Activated CD8-positive, alpha-beta memory T cell treated with anti-CD3 and anti-CD28 coated beads for 24 hours (primary cell): ENCODE measurements at places on chromosomes 7 and 10.
A peak's percentile ranks its signal among the peaks of the same experiment; 100 is the strongest.

GRCh38 chr10:117256910-117257309, 16.0 kb downstream of the SLC18A2 start:
- no peak for DNase-seq

DNA sequence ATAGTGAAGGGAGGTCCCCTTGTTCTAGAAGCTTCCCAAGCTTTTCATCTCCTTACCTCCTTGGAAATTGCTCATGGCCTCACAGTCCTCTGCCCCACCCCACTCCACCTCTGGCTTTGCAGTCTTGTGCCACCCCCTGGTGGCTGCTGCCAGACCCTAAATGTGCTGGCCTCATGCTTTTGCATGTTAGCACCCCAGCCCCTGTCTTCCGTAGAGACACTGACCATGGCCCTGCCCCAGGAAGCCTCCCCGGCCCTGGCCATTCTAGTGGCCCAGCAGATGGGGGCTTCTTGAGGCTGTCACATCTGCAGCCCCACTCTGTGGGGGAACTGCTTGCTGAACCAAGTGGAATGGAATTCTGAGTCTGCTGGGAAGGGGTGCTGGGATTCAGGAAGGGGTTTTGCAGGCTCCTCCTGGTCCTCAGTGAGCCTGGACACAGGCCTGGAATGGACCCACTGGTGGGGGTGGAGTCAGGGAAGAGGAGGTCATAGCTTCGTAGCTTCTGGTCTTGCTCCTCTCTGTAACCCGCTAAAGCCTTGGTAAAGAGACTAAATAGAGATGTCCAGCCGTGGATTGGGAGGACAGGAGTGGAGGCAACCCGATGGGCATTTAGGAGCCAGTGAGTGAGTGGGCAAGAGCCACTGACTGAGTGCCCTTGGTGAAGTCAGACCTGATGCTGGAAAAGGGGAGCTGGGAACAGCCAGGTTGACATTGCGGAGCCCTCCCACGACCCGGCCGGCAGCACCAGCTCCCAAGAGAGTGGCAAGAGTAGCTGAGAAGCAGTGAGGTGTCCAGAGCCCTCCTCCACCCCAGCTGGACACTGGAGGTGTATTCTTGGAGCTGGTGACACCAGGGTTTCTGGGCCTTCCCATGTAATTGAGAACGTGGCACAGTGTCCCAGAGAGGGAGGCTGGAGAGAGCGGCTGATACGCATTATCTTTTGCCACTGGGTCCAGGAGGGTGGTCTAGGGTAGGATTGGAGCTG, 20.9 kb downstream of the RAMP3 start:
- no peak for DNase-seq

DNA sequence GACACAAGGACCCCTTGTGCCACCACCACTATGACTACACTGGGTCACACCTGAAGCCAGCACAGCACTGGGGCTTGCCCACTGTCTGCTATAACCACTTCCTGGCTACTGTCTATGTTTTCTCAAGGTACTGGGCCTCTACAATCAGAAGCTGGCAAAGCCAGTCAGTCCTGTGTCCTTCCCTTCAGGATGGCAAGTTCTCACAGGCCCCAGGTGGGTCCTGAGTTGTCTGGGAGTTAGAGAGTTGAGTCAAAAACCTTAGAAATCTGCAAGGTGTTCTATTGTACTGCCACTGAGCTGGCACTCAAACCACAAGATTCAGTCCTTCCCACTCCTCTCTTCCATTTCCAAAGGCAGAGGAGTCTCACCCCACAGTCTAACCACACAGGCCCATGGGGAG, 705.5 kb downstream of the IPMK start:
- no peak for DNase-seq

- DNase-seq: no peak
These were observed 476.8 kb upstream of the ADARB2 start for GRCh38 chr10:2214092-2214491.

DNA sequence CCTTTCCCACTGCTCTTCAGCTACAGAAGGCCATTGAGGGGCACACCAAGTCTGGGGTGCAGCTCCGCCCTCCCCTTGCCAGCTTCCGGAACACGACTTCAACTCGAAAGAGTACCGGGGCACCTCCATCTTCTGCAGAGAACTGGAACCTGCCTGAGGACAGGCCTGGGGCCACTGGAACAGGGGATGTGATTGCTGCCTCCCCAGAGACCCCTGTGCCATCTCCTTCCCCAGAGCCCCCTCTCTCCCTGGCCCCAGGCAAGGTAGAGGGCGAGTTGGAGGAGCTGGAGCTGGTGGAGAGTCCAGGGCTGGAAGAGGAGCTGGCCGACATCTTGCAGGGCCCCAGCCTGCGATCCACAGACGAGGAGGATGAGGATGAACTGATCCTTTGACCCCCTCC, 10.9 kb downstream of the FAM131B start:
- DNase-seq: no peak

DNA sequence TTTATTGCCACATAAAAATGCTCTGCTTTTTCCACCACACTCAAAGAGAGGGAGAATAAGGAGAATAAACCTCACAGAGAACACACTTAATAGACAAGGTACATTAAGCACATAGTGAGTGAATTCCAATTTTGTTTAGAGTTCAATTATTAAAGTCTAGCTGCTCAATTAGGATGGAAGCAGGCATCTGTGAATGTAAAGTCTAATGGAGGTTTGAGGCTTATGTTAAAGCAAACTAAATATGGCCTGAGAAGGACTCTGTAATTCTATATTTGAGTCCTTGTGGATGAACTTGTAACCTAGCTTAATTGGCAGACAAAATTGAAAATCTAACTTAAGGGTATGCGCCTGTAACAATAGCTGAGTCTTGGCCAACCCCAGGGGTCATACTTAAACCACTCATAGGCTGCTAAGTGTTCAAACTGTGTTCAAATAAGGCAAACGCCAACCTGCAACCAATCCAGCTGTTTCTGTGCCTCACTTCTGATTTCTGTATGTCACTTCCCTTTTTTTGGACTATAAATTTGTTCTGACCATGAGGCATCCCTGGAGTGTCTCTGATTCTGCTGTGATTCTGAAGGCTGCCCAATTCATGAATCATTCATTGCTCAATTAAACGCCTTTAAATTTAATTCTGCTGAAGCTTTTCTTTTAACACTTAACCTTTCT, 31.3 kb upstream of the NME8 start:
- DNase-seq: no peak

- no peak for DNase-seq
These were observed 151.3 kb upstream of the FZD1 start for GRCh38 chr7:91112902-91113341.

GRCh38 chr10:42242135-42242805, 396.1 kb downstream of the ZNF33B start:
- no peak for DNase-seq

DNA sequence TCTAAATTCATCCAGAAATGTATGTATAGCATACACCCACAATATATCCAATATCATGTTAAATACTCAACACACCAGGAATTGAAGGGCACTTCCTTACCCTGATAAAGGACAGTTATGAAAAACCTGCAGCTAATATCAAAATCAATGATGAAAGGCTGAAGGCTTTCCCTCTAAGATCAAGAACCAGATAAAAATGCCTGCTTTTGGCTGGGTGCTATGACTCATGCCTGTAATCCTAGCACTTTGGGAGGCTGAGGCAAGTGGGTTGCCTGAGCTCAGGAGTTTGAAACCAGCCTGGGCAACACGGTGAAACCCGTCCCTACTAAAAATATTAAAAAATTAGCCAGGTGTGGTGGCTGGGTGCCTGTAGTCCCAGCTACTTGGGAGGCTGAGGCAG, 21.6 kb upstream of the UPP1 start:
- DNase-seq: no peak

GRCh38 chr10:73517166-73517888, 21.5 kb upstream of the PPP3CB start:
- DNase-seq: no peak

- peak; percentile 68 for DNase-seq
These were observed 620 bp downstream of the SLK start for GRCh38 chr10:103967448-103968071.

- DNase-seq: peak; percentile 40
These were observed 88.1 kb downstream of the SEPTIN14 start for GRCh38 chr7:55774327-55775050.

- no peak for DNase-seq
These were observed 445.7 kb downstream of the PTPRN2 start for GRCh38 chr7:158141806-158142518.

- no peak for DNase-seq
These were observed 10.0 kb upstream of the KMT2E start for GRCh38 chr7:105003872-105004510.

GRCh38 chr7:32519763-32520162, 24.5 kb downstream of the AVL9 start:
- DNase-seq: no peak

DNA sequence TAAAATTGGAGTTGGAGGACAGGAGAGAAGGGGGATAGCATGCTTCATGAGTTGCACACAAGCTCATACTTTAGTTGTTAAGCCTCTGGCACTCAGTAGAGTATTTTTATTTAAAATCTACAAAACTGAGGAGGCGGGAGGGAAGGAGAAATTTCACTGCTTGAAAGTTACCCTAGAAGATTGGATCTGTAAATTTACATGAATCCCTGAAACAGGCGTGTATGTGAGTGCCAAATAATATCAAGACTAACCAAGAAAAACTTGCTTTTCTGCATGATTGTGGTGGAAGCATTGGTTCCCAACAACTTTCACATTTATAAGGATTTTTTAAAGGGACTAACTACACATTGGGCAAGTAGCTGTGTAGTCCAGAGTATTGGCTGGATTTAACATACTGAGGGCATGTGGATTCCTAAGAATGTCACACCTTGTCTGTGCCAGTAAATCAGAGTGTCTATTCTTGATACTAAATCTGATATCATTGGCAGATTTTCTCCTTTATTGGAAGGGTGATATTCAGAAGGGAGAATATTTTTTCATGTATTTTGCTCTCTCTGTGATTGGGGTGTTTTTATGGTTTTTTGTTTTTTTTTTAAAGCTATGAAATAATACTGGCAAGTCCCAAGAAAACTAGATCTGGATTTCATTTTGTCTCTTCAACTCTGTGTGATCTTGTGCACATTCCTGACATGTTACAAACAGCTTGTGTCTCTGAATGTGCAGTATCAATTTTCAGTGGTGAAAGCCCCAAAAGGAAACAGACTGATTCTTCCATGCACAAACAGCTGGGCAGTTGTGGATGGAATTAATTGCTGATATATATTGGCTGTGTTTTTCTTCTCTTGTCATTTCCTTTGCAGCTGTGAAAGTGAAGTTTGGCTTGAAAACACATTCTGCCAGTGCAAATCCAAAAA, 67.2 kb downstream of the ADD3 start:
- DNase-seq: no peak

DNA sequence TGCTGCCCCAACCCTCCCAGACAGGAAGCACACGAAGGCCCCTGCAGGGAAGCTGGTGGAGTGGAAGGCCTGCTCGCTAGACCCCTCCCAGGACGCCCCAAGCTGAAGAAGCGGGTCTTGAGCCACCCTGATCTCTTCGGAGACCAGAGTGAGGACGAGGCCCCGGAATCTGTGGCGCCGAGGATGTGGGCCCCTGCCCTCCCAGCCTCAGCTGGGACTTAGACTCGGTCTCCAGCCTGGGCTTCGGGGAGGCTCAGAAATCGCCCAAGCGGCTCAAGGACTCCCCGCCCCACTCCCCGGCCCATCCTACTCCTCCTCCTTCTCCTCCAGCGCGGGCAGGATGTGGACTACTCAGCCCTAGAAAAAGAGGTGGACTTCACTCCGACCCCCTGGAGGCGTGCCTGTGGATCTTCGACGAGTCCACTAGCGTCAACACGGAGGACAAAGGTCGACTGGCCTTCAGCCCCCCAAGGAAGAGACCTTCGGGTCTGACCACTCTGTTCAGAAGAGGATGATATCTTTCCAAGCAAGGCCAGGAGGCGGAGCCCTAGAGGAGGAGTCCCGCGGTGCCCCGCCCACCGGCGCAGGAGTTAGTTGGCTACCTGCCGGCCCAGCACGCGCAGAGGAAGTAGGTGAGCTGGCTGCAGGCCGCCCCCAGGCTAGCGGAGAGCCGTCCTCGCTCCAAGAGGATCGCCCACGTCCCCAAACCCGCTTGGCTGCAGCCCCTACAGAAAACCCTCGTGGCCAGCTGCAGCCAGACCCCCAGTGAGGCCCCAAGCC, 21.9 kb upstream of the LANCL2 start:
- DNase-seq: no peak

GRCh38 chr7:157990226-157990880, 597.3 kb downstream of the PTPRN2 start:
- no peak for DNase-seq

- no peak for DNase-seq
These were observed 89.4 kb downstream of the TBXAS1 start for GRCh38 chr7:139918480-139918879.

GRCh38 chr10:88244781-88245625, 338.1 kb downstream of the RNLS start:
- no peak for DNase-seq

DNA sequence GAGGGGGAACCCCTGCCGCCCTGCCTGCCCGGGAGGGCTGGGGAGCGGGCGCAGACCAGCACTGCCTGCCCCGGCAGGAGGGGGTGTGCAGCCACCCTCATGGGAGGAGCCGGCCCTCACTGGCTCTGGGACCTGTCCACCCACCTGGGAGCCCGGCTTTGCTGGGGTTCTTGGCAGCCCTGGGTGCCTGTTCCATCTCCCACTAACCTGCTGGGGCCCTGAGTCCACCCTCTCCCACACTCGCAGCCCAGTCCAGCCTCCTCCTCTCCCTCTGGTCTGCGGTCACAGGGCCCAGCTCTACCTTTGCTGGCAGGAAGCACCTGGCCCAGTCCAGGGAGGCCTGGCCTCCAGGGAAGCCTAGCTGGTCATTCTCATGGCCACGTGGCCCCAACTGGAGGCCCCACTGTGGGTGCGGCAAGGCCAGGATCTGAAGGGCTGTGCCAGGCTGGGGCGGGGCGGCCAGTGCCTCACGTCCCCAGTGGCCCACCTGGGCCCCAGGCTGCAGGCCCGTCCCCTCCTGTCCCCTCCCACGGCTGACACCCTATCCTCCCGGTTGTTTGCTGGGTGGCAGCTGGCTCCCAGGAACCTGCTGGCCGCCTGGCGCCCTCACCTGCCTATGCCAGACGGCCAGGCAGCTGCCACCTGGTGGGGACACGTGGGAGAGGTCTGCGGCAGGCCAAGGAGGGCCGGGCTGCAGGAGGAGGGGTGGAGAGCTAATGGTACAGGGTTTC, at the start of gene TMEM184A:
TSS of gene TMEM184A (minus strand) at position 393 of the 731 bp plus-strand sequence. CDS start 721 bp downstream, outside the sequence.
- no peak for DNase-seq

GRCh38 chr10:1526436-1527055, 210.8 kb downstream of the ADARB2 start:
- DNase-seq: no peak

DNA sequence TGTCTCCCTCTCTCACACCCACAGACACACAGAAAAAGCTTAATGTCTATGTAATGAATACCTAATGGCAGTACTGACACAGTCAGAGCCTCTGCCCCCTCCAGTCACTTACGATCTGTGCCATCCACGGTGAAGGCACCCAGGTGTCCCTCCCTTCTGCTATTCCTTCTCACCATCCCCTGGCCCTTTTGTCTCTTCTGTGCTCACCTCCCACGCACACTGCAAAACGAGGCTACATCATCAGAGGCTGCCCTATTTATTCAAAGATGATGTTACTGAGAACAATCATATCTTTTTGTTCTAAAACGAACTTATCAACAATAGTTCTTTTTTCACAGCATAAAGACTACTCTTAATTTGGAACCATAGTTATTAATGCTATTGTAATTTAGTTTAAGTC, 246.9 kb upstream of the MKLN1 start:
- DNase-seq: no peak

- peak; percentile 26 for DNase-seq
These were observed 46.5 kb downstream of the COL17A1 start for GRCh38 chr10:104038958-104039752.

- no peak for DNase-seq
These were observed 19.8 kb downstream of the CCNY start for GRCh38 chr10:35355971-35356724.

- DNase-seq: no peak
These were observed 21.8 kb upstream of the HIPK2 start for GRCh38 chr7:139799586-139799985.
